ENCODE measurements at places on chromosomes 5 and 9.

- peak; percentile 49 for DNase-seq
Measured at GRCh38 chr5:116097301-116097700, 12.5 kb downstream of the COMMD10 start.

DNA sequence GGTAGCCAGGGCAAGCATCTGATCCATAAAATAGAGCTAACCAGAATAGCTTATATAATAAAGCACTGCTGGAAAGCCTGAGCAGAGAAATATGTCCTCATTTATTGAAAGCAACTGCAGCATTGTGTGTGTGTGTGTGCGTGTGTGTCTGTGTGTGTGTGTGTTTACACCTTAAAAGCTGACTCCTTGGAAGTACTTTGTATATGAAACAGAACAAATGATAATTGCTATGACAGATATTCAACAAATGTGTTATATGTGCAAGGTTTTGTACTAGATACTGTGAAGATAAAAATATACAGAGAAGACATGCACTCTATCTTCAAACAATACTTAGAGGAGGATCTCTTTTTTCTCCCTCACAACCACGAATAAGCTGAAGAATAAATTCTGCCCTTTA, 22.0 kb upstream of the IFNE start:
- DNase-seq = no peak

DNA sequence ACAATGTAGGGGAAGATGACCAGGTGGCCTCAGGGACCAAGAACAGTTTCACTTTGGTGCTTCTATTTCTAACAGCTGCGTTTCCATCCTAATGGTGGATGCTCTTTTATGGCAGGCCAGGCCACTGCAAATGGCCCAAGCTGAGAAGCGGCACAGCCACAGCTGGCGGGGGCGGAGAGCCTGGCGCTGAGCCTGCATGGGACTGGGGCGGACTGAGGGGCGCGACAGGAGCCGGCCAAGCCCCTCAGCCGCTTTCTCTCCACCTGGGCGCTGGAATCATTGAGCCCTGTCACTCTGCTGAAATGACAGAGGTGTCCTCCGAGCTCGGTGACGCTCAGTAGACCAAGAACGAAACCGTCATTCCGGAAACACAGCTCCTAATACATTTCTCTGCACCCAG, 317.3 kb upstream of the PDE4D start:
- DNase-seq = no peak

DNA sequence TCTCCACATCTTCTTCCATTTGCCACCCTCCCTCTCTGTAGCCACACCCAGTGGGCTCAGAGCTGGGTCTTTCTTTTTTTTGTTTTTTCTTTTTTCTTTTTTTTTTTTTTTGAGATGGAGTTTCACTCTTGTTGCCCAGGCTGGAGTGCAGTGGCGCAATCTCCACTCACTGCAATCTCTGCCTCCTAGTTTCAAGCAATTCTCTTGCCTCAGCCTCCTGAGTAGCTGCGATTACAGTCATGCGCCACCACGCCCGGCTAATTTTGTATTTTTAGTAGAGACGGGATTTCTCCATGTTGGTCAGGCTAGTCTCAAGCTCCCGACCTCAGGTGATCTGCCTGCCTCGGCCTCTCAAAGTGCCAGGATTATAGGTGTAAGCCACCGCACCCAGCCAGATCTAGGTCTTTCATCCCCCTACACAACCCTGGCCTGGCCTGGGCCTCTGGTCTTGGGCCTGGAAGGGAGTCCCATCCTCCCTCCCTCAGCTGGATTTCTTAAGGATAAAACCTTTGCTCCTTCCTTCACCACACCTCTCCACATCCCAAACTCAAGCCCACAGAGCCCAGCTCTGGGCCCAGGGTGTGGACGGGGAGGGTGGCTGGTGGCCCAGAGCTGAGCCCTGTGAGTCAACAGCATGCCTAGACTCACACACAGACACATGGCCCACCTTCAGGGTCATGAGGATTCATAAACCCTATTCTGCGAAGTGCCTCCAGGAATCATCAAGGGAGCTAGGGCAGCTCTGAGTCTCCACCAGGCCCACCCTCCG, 18.8 kb upstream of the KCNIP1 start:
- DNase-seq = no peak

- DNase-seq = no peak
Measured at GRCh38 chr5:174459832-174460448, 264.4 kb upstream of the MSX2 start.

DNA sequence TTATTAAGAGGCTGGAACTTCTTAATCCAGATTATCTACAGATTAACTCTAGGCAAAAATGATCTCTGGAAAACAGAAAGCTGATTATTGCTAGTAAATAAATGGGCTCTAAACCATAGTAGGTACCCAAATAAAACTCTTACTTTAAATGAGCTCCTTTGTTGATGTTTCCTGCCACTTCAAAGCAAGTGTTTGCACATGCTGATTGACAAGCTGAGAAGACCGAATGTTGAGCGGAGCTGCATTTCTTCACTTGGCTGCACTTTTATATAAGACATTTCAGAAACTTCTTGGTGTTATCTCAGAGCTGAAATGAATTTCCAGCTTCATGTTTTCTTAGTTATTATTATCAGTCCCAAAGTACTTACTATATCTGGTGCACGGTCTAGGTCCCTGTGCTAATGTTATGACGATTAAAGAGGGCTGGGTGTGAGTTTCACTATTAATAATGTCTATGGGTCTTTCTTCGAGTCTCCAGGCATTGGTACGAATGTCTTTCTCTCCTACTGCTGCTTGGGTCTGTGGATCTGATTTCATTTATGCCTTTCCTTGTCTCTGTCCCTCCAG, 58.6 kb upstream of the CTXN3 start:
- no peak for DNase-seq

DNA sequence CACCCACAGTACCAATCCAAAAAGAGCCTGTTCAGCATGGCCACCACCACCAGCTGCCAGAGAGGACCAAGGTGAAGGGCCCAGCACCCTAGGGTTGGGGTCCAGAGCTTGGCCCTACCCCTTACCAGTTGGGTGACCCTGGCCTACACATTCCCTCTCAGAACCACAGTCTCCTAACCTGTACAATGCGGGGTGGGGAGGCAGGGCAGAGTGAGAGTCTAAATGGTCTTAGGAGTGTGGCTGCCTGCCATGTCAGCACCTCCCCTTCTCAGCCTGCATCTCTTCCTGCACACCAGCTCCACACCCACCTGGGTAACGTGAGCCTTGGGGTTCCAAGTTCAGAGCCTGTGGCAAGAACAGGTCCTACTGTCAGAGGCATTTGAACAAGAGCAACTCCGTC, 92.2 kb downstream of the C5orf15 start:
- DNase-seq = no peak

DNA sequence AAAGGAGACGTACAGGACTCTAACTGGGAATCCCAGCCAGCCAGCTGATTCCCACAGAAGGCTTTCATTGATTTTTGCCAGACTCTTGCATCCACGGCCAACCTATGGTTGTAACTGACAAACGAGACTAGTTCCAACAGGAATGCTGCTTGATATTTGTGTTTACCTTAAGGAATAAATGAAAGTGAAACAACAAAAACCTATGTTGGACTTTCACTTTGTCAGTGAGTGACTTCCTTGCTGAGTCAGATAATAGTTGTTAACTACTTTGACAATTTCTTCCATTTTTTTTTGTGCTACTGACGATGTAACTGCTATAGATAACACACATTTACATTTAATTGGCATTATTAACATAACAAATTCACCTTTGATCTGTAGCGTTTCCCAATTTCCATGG, 63.4 kb upstream of the LRRTM2 start:
- DNase-seq = no peak

DNA sequence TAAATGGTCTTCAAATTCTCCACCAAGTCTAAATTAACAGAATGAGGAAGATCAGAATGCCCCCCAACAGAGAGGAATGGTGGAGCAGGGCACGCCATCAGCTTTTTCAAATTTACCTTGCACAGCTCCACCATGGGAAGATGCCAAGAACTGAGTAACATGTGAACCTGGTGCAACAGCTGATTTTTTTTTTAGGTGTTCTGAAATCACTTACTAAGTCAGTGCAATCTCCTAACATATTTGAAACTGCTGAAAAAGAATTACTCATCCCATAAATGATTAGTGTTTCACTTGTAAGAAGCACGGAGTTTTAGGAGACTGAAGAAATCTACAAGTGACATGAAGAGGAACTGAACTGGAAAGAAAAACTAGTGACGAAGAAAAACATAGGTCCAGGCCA, 5.1 kb downstream of the TMEM245 start:
- DNase-seq = peak; percentile 70

DNA sequence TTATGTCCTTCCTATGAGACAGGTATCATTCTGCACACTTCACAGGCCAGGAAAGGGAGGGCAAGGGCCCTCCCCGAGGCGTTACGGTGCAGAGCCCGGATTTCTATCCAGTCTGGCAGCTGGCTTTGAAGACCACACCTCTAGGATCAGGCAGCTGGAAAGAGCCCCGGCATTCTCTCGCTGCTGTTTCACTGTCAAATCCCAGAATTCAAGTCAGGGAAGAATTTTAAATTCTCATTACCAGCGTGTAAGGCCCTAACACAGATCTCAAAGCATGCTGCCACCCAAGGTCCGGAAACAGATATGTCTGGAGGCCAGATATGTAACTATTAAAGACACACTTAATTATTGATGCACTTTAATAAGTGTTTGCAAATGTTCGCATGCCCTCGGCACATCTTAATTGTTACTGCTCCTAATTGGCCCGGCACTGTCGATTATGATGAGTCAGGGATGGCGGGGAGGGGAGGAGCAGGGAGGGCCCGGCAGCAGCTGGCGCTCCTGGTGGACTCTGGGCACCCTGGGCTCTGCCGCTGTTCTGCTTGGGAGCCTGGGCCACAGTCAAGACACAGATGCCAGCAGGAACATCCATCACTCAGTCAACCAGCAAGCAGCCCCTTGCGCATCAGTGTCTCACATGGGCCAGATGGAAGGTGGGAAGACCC, 76.3 kb upstream of the BARHL1 start:
- no peak for DNase-seq

DNA sequence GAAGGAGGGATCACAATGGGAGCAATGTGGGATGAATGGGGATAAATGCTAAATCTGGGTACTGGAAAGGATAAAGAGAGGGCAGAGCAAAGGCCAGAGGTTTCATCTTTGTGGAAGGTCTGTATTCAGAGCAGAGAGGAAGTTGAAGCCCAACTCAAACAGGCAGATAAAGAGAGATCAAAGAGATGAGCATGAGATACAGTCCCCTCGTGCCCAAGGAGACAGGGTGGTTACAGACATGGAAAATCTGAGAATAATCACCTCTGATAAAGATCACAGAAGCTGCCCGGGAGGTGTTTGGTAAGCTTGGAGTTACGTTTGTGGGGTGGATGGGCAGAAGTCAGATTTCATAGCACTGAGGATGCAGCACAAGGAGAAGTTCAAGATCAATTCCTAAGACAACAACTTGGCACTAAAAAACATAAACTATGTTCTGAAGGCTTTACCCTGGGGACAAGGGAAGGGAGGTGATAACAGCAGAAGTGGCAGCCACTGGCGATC, 459 bp upstream of the ERAP2 start:
- DNase-seq = no peak

DNA sequence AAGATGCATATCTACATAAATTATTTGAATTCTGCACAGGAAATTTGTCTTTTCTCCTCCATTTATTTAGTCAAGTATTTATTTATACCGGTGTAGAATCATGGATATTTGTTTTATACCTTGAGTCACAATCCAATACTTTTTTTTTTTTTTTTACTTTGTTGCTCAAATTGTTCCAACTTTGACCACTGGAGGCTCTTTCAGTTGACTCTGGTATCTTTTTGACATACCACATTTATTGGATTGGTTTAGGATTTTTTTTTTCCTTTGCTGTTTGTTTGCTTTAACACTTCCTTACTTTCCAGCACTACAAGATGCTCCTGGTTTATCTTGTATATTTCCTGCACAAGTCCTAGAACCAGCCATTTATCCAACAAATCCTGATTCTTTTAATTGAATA, 543.1 kb upstream of the RIOK2 start:
- no peak for DNase-seq

DNA sequence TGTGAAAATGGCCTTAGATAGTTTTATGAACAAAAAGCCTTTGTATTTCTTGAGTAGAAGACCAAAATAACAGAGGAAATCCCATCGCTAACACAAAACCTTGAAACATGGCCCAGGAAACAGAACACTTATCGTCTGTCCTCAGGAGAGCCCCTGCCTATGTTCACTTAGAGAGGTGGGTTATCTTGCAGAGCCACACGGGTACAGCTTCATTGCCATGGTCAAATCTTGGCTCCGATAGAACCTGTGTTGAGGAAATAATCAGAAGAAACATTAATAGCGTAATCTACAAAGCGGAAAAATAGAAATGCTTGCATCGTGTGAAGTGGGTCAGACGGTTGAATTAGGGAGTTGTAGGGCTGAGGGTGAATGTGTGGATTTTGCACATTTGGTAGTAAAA, 216.1 kb downstream of the MAST4 start:
- no peak for DNase-seq

GRCh38 chr5:18507114-18507513, 872.9 kb downstream of the TAF11L14 start:
- DNase-seq = no peak

GRCh38 chr5:14364576-14365472, 216.8 kb upstream of the OTULINL start:
- DNase-seq = peak; percentile 15

- DNase-seq = no peak
Measured at GRCh38 chr5:171431251-171431777, 11.9 kb downstream of the FGF18 start.

GRCh38 chr9:98230789-98231188, 24.7 kb downstream of the TBC1D2 start:
- no peak for DNase-seq

GRCh38 chr9:70816316-70816715, 305.1 kb downstream of the TRPM3 start:
- no peak for DNase-seq

GRCh38 chr9:98087420-98088354, 31.2 kb downstream of the NANS start:
- peak; percentile 69 for DNase-seq

DNA sequence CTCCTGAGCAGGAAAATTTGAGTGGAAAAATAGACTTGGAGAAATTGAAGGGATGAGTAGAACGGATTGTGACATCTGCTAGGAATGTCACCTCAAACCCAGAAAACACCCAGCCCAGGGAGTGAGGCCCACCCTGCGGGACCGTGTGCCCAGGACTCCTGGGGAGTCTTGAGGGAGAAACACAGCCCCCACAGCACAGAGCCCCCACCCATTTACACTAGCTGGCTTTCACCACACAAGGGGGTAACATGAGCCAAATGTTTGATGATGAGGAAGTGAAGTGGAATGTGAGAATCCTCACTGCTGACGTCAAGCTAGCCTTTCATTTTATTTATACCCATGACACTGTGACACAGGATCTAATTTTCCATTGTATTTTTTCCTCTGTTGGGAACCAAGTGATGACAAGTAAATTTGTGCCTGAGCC, 42.8 kb upstream of the PDE8B start:
- peak; percentile 64 for DNase-seq

Data from RWPE1 (cell line).